ENCODE measurements at places on chromosomes 5 and 9. TPM values are rescaled to one million over a fixed set of nuclear protein-coding genes. Genes with fewer than 3 reads are reported as not detected.

Gene SLC2A8
- 14.2 TPM for total RNA-seq

Gene SHC3
- 3.5 TPM for total RNA-seq

DNA sequence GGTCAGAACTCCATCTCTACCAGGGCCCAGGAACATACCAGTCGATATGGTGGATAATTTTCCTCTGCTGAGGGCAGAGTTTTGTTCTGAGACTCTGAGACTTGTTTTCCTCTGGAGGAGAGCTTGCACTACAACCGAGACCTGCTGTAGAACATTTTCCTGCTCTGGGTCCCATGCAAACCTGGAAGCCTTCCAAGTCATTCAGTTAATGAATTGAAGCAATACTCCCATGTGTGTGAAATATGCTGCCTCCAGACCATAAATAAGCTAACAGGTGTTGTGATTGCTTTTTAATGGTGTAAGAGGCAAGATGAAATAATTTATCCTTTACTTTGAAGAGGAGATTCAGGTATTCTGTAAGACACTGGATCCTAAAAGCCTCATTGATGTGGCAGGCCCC, 372.8 kb downstream of the TMEM167A start:
- no peaks in the 10 kb centered on the region for H3K4me1 ChIP-seq
- H3K27me3 ChIP-seq, result no peaks in the 10 kb centered on the region
- H3K4me3 ChIP-seq, result no peak overlapping the region
- no peak overlapping the region for H3K27ac ChIP-seq
- no peaks in the 10 kb centered on the region for H3K36me3 ChIP-seq
- DNase-seq, result no peak

- no peak overlapping the region for H3K4me3 ChIP-seq
- peak overlapping the region; percentile 63 for H3K27ac ChIP-seq
- no peaks in the 10 kb centered on the region for H3K36me3 ChIP-seq
- no peak for DNase-seq
- H3K4me1 ChIP-seq, result no peaks in the 10 kb centered on the region
These were observed 821.6 kb downstream of the TLE1 start for GRCh38 chr9:80867731-80868130.

Gene SERF1A
- total RNA-seq, result 9.5 TPM

Gene PFN3
- not detected for total RNA-seq

DNA sequence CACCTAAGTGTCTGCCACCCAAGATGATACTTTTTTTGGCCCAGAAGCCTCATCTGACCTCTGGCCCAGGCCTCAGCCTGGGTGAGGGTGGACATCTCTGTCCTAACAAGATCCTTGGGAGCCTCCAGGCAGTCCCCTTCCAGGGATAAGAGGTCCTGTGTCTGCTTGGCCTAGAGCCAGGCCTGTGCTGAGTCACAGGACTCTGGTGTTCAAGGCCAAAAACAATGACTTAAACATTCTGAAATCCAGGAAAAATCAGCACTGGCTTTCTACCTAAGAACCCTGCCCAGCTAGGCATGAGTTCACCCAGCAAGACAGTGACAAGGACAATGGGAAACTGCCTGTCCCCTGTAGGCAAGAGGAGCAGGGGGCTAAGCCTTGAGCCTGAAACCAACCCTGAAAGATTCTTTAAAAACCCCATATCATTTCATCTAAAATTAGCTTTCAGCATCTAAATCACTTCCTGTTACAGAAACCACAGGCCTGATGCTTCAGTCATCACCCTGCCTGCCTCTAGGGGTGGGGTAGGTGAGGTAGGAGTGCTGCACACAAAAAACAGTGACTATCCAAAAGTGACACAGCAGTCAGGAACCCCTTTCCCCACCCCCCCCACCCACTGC, 29.9 kb downstream of the CSF2 start:
- H3K36me3 ChIP-seq, result no peaks in the 10 kb centered on the region
- H3K4me3 ChIP-seq, result no peak overlapping the region
- H3K4me1 ChIP-seq, result no peaks in the 10 kb centered on the region
- H3K27me3 ChIP-seq, result no peaks in the 10 kb centered on the region
- no peak overlapping the region for H3K27ac ChIP-seq
